ENCODE measurements at places on chromosomes 7 and 10.

DNA sequence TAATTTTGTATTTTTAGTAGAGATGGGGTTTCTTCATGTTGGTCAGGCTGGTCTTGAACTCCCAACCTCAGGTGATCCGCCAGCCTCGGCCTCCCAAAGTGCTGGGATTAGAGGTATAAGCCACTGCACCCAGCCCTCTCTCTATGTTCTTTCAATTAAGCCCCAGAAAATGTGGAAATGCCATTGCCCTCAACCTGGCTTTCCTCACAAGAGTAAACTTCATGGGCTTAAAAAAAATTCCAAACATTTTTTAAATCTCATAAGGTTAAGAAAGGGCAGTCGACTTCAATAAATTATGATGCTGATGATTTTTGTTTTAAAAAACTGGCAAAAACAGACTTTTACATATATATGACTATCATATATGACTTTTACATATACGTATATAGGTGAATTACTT lies 107.6 kb downstream of the TES start:
- no peak for DNase-seq

GRCh38 chr7:123847868-123848267 lies 2.9 kb downstream of the HYAL4 start:
- no peak for DNase-seq

- no peak for DNase-seq
These were observed 694 bp upstream of the FAS start for GRCh38 chr10:88989824-88990383.

DNA sequence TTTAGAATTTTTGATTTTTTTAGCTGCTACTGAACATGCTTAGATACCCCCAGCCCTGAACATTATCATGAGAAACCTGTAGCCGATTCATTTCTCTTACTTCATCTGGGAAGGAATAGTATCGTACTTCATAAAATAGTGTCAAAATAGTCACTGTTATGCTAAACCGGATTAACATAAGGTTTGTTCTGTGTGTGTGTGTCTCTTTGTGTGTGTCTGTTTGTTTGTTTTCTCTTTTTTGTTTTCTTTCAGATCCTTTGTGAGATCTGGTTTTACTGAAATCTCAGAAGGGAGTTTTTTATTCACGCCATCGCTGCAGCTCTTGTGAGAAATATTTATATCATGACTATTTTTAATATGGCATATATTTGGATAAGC lies 761 bp downstream of the LGI1 start:
- DNase-seq: no peak

- DNase-seq: no peak
These were observed 692.1 kb downstream of the PCDH15 start for GRCh38 chr10:54108961-54109360.

DNA sequence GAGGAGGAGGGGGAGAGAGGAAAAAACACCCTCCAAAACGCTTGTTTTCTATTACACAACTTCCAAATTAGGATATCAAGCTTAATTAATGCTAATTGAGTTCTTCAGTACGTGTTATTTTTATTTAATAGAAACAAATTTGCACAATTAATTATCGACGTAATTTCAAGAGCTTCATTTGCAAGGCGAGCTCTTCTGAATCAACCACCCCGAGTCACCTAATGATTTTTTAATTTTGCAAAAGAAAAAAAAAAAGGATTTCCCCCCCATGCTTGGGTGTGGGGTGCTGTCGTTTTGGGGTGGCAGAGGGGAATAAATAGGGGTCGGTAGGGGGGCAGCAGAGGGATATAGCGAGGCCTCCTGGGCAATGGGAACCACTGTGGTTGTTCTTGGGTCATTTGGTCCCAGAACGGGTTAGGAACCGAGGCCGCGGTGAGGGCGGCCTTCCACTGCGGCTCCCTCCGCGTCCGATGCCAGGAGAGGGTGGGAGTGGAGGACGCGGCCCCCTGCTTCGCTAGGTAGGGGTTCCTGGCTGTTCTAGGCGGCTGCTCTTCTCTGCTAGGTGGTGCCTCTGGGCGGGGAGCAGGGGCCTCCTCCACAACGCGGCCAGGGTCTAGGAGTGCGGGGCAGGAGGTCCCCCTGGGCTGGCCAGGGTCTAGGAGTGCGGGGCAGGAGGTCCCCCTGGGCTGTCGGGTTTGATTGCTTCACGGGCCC lies 7.3 kb downstream of the UNCX start:
- no peak for DNase-seq

DNA sequence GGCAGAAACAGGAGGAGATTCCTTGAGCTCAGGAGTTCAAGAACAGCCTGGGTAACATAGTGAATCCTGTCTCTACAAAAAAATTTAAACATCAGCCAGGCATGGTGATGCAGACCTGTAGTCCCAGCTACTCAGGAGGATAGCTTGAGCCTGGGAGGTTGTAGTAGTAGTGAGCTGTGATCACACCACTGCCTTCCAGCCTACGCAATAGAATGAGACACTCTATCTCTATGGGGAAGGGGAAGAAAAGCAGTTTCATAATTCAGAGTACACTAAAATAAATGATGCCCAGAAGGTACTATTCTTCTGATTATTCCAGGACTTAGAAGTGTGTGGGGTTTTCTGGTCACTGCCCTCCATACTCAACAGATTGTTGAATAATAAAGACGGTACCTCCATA lies 177.3 kb downstream of the KMT2E start:
- DNase-seq: no peak

DNA sequence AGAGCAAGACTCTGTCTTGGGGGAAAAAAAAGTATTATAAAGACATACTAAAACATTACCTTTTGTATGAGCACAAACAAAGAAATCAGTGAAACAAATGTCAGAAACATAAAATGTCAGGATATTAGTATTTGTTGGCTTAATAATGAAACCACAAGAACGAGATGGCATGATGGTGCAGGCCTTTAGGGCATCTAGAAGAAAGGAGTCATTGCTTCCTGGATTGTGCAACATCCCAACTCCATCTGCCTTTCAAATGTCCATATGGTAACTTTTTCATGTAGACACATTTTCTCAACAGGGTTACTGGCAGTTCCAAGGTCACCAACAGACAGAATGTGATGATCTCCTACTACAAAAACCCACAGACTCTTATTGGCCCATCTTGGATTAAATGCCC lies 96.6 kb downstream of the ZNF248 start:
- DNase-seq: no peak

DNA sequence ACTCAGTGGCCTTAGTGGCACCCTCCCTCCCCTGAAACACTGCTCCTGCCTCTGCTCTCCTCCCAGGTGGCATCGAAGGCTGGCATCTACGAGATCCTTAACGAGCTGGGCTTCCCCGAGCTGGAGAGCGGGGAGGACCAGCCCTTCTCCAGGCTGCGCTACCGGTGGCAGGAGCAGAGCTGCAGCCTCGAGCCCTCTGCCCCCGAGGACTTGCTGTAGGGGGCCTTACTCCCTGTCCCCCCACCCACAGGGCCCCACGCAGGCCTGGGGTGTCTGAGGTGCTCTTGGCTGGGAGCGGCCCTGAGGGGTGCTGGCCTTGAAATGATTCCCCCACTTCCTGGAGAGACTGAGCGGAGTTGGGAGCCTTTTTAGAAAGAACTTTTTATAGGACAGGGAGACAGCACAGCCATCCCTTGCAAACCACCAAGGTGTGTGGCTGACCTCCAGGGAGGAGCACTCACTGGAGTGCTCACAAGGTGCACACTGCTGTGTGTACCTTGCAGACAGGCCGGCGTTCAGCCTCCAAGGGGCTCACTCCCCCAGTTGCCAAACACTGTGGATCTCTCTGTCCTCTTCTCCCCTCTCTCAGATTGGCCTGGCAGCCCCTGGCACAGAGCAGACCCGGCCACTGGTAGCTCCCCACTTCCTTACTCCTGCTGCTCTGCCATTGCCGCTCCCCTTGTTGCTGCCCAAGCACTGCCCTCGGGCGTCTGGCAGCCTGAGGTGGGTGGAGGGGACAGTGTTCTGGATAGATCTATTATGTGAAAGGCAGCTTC lies 35.8 kb downstream of the PRF1 start:
- no peak for DNase-seq

DNA sequence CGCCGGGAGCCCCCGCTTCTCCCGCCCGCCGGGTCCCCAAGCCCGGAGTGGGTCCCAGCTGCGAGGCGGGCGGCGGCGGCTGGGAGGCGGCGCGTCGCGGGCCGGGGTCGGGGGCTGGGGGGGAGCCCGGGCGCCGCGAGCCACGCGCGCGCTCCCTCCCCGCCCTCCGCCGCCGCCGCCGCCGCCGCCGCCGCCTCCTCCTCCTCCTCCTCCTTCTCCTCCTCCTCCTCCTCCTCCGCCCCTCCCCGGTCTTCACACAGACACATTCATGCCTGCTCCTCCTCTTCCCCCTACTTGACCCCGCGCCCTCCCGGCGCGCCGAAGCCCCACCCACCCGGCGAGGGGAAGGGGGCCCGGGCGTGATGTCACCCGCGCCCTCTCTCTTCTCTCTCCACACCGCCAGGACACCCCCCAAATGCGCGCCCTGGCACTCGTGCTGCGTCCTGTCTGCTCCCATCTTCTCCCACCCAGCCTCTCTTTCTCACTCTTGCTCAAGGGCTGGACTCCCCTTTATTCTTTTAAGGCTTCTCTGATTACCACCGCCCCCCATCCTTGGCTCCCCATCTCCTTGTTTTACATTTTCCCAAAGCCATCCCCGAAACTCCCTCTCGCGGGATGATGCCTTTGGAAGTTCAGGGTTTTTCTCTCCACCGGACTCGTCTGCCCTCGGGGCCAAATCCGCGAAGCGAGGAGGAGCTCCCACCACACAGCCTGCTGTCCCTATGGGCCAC lies 967 bp upstream of the GLI3 start:
- peak; percentile 16 for DNase-seq

DNA sequence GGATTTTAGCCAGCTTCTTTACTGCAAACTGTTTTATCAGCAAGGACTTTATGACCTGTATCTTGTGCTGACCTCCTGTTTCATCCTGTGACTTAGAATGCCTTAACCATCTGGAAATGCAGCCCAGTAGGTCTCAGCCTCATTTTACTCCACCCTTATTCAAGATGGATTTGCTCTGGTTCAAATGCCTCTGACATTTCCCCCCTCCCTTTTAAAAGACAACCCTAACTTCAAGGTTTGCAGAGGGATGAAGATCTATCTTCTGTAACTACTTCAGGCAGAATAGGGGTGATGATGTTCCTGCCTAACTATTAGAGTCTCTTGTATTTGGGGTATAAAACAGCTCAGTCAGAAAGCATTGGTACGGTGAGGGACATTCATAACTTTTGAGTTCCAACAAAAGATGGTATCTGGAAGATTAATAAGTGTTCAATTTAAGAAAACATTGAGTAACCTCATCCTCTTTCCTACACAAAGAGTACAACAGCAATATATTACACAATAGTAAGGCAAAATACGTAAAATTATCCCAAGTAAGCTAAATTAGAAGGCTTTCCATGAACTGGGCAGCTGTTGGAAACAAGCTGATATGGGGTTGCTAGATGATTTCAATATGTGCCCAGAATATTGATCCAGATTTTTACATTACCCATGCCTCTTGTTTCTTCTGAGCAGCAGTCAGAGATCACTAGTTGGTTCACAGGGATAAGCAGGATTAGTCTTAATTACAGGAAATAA lies 40.0 kb upstream of the LRGUK start:
- DNase-seq: no peak

DNA sequence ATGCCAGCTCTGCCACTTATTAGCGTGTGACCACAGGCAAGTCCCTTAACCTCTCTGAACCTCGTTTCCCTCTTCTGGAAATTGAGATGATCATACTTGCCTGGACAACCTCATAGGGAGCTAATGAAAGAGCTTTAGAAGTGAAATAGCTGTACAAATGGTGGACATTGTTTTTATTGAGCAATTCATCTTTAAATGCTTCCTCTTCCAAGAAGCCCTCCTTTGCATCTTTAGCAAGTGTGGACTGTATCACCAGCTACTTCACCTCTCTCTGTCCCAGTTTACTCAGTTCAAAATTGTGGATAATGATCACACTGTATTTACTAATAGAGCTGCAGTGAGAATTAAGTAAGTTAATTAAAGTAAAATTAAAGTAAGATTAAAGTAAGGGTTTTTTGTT lies 61.7 kb downstream of the CDH23 start:
- DNase-seq: no peak

GRCh38 chr7:101436857-101437576 lies 74.3 kb downstream of the COL26A1 start:
- DNase-seq: no peak

DNA sequence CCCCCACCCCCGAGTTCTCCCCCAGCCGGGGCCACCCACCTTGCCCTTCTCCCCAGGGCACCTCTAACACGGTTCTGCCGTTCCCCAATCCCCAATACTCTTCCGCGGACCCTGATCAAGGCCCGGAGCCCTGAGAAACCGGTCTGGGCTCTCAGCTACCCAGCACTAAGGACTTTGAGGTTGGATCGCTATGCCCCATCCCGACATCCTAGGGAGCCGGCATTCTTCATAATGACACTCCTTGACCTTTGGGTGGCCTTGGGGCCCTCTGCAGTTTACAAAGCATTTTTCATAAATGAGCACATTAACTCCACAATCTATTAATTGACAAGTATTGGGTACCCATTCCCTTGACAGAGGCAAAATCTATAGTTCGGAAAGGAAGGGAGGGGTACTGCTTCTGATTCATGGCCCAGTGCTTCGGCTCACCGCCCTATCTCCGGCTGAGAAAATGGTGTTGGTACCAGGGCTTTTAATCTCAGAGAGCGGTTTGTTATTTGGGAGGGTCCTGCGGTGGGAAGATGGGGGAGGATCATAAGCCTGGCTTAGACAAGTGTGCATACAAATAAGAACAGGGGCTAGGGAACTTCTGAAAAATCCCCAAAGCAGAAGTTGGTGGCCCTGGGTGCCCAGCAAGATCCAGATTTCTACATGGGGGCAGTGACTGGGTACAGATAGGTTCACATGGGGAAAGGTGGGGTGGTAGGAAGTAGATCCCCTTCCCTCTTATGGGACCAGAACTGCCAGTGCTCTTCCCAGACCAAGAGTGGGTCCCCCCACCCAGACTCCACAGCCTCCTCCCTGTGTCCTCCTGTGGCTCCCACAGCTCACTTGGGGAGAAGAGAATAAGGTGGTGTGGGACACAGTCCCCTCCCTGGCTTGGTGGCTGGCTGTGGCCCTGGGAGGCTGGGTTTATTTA lies 3.2 kb downstream of the IMPDH1 start:
- DNase-seq: no peak

DNA sequence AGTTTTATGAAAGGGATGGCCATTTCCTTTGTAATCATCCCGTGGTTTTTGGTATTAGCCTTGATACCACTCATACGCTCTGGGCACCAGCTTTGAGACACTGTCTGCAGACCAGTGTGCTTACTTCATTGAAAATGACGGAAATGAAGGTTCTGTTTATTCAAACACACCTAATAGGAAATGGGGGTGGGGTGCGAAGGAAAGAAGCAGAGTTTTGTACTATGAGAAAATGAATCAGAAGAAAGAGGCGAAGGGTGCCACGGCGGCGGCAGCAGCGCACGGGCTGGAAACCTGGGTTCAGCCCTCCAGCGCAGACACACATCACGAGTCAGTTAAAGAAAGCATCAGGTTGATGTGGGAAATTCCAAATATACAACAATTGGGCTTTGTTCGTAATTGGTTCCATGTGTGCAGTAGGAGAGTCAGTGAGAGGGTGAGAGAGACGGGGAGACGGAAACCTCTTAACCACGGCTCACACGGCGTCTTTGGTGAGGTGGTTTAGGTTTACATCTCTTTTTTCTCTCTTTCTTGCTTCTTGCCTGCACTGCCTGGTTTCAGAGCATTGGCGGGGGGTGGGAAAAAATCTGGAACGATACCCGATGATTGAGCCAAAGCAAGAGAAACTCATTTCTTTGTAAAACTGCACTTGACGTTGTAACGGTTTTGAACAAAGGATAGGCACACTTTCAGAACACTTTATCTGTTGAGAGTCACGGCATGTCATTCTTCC lies 321.2 kb downstream of the FRMD4A start:
- peak; percentile 79 for DNase-seq

Data from stimulated activated CD4-positive, alpha-beta T cell treated with anti-CD3 and anti-CD28 coated beads, Interleukin-2, amount 100 ng/mL, for 24 hours (primary cell).